ENCODE measurements at places on chromosomes 1 and 21. TPM values are rescaled to one million over a fixed set of nuclear protein-coding genes. Genes with fewer than 3 reads are reported as not detected.

ACTA1 gene
- not detected for total RNA-seq

E2F2 gene
- total RNA-seq, result 0.24 TPM

CELA3B gene
- not detected for total RNA-seq

CASZ1 gene
- total RNA-seq, result 0.36 TPM

ARHGEF10L gene
- total RNA-seq, result 29.5 TPM

NBPF10 gene
- 2.4 TPM for total RNA-seq

SPATA17 gene
- 1.3 TPM for total RNA-seq

SH3GLB1 gene
- total RNA-seq, result 53.5 TPM

F13B gene
- not detected for total RNA-seq

ZNF593OS gene
- total RNA-seq, result not detected

C1orf185 gene
- not detected for total RNA-seq

EIF2D gene
- total RNA-seq, result 46.5 TPM

RAB13 gene
- total RNA-seq, result 57.0 TPM

TAS1R3 gene
- total RNA-seq, result 0.32 TPM

UTS2 gene
- total RNA-seq, result not detected

DIO1 gene
- total RNA-seq, result not detected

CCDC181 gene
- total RNA-seq, result 0.32 TPM

CFHR4 gene
- not detected for total RNA-seq

KCNJ9 gene
- not detected for total RNA-seq
